ENCODE measurements at places on chromosomes 12 and 14.

DNA sequence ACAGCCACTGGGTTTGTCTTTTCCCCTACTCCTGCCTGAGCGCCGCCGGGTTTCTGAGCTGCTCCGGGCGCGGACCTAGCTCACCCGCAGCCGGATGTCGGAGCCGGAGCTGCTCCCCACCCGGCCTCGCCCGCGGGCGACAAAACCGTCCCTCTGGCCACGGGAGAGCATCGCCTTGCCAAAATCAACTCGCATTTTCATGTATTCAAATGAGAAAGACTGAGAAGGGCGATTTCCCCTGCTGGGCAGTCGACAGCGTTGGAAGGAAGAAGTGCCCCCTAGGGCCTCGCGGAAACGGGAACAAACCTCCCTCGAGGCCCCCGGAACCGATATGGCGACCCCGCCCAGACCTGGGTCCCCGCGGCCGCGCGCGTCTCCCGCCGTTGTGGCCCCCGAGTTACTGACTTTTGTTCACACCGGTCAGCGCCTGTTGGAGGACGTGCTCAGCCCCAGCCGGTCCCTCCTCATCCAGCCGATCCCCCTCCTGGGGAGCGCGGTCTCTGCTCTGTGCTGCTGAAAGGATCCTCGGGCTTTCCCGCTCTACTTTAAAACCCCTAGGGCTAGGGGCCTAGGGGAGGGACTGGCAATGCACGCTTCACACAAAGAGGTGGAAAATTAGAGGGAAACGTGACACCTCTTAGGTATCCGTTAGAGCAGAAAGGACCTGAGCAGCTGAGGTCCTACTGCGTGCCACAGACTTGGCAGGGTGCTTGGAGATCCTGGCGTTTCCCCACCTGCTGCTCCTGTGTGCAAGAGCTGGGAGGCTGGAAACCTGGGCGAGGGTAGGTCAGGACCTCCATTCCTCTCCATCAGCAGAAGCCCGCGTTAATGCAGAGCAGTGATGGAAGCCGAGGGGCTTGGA, 4.3 kb downstream of the TTC6 start:
- DNase-seq = no peak

DNA sequence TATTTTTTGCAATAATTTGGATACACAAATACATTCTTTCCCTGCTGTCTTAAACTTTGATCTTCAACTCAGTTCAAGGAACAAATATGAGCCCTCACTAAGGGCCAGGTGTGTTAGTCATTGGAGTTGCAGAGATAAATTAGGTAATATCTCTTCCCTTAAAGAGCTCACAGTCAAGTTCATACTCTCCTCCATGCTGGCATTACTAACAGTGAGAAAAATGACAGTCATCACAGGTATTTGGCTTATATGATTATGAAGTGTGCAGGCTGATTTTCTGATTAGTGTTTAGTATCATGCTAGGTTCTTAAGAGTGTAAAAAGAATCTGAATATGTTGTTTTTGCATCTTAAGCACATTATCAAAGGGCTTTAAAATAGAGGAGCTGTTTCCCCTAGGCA, 594.7 kb downstream of the CCER1 start:
- DNase-seq = no peak

- DNase-seq = no peak
These were observed 33.0 kb upstream of the SSTR1 start for GRCh38 chr14:38174711-38175110.

GRCh38 chr12:6084261-6084968, 40.1 kb downstream of the VWF start:
- DNase-seq = no peak

- no peak for DNase-seq
These were observed 45.9 kb upstream of the GSG1 start for GRCh38 chr12:13149411-13149810.

GRCh38 chr14:64516969-64517368, 12.4 kb downstream of the ZBTB1 start:
- DNase-seq = no peak

GRCh38 chr14:94382716-94383596, 5.4 kb downstream of the SERPINA1 start:
- DNase-seq = no peak

- DNase-seq = no peak
These were observed 196.4 kb downstream of the RPAP3 start for GRCh38 chr12:47509398-47509851.

DNA sequence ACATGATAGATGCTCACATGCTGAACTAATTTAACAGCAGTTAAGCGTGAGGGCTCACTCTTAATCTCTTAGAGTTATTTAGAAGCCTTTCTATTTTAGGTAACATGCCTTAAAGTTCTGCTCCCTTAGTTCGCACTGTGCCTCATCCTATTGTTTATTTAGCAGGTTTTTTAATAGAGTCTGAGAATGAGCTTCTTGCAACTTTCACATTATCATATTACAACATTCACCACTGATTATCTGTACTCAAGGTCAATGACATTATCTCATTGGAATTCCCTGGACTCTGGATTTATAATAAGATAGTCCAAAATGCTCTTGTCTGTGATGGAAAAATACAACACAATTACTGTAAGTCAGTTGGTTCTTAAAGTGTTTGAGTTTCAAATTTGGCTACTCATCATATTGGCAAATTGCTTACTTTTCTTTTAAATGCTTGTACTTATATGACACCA, 183.6 kb upstream of the SLC38A2 start:
- no peak for DNase-seq

GRCh38 chr14:69913686-69914085, 34.5 kb downstream of the SMOC1 start:
- DNase-seq = no peak

- DNase-seq = no peak
These were observed 47.0 kb upstream of the LGR5 start for GRCh38 chr12:71392521-71393145.

- DNase-seq = no peak
These were observed 50.9 kb downstream of the RIN3 start for GRCh38 chr14:92564344-92565039.

GRCh38 chr12:76980196-76980595, 85.2 kb downstream of the E2F7 start:
- DNase-seq = no peak

DNA sequence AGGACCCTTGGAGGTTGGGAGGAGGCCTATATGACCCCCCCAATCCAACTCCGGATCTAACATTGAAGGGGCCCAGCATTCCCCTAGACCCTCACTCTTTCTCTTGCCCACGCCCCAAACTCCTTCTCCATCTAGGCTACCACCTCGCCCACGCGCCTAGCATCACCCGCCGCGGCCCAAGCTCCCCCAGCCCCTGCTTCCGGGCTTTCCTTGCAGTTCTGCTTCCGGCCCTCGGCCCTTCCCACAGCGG, 445 bp downstream of the CERS5 start:
- DNase-seq = no peak

- DNase-seq = no peak
These were observed 30.8 kb downstream of the DEGS2 start for GRCh38 chr14:100128688-100129087.

DNA sequence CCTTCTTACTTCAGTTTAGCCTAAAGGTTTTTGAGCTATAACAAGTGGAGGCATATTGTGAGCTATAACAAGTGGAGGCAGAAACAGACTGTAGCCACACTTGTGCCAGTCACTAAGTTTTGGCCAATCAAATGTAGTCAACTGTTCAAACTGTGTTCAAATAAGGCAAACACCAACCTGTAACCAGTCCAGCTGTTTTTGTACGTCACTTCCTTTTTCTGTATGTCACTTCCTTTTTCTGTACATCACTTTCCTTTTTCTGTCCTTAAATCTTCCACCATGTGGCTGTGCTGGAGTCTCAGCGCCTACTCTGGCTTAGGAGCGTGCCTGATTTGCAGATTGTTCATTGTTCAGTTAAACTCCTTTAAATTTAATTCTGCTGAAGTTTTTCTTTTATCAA, 79.7 kb downstream of the FUT8 start:
- DNase-seq = no peak

- no peak for DNase-seq
These were observed 18.6 kb downstream of the HSD17B6 start for GRCh38 chr12:56781726-56782125.

- no peak for DNase-seq
These were observed 46.3 kb downstream of the PPHLN1 start for GRCh38 chr12:42372154-42372791.

DNA sequence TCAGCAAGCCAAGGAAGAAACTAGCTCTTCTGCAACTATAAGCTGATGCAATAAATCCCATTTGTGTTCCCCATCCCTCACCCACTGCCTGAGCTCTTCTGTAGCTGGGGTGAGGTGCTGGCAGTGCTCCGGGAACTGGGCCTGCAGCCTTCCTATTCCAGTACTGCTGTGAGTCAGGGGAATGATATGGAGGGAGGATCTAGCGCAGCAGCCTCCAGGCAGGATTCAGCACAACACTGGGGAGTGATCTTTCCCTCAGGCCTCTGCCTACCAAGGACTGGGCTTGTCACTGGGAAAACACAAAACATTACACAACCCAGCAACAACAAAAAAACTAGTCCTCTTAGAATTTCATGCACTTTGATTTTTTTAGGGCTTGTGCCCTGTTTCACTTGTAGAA, 58.7 kb downstream of the ST8SIA1 start:
- DNase-seq = no peak

DNA sequence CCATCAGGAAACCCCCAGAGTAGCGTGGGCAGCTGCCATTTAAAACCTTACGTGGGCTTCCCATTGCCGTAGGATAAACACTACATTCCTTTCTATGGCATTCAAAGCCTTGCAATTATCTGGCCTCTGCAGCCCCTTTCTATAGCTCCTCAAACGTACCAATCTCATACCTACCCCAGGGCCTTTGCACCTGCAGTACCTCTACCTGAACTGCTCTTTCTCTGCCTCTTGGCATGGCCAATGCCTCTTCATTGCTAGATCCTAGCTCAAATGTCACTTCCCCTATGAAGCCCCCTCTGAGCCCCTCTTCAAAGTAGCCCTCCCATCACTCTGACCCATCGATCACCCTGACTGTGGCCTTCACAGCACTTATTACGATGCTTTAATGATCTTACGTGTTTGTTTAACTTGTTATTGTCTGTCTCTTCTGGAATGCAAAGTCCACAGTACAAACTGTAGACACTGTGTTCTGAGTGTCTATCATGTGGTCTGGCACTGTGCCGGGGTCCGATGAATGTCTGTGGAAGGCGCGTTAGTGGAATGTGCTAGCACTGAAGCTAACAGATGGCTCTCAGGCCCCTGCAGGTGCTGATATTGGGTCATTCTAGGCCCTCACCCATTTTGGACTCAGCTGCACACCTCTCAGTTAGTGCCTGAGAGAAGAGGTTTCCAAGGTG, 157.3 kb upstream of the NOS1 start:
- DNase-seq = no peak

DNA sequence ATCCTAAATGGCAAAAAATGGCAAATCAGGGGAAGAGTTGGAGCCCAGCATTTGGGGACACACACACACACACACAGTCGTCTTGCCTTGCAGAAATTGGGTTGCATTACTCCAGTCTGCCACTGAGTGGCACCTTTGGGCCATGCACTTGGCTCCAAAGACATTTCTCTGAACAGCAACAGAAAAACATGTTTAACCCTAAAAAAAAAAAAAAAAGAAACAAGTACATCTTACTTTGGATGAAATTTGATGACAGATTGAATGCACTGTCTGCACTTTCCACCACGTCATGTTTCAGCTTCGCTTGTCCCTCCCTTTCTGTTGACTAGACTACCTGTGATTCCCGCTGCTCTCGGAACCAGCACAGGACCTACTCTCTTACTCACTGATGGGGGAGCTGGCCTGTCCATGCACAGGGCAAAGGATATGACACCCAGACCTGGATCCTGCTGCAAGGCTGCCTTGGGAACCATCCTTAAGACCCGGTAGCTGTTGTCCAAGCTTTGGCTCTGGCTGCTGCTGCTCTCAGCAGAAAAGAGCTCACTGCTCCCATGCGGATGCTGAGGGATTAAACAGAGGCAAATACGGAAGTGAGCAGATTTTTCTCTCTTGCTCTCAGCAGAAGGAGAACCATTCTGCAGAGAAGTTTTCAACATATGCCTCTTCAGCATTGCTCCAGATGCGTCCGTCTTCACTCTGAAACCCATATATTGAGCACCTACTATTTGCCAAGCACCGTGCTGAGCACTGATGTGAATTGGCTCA, 376.8 kb downstream of the DPF3 start:
- no peak for DNase-seq

DNA sequence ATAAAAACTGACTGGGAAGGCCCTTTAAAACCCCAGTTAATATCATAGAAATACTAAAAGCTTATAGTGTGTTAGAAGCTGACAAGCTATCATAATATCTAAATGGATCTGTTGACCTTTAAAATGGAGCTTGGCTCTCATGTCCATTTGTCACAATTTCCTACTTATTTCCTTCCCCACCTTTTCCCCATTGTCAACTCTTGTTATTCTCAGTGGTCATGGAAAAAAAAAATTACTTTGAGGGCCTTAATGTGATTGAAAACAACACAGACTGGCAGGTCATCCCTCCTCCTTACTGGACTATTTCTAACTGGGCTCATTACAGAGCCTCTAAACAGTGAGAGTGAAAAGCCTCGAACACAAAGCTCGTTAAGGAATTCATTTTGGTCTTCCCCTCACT, 13.7 kb upstream of the WNK1 start:
- DNase-seq = no peak

DNA sequence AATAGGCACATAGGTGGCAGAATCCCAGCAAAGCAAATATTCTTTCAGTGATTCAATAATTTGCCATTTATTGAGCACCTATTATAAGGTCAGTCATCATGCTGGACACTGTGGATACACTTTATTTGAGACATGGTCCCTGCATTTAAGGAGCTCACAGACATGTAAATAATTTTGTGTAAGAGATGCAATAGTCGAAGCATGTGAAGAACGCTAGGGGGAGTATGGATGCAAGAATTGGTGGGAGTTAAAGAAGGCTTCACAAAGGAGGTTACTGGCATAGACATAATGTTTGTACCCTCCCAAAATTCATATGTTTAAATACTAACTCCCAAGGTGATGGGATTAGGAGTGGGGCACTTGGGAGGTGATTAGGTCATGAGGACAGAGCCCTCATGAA, 260.6 kb upstream of the GARIN6 start:
- DNase-seq = no peak

- DNase-seq = no peak
These were observed 68.2 kb downstream of the KSR2 start for GRCh38 chr12:117900561-117900960.

GRCh38 chr14:55867719-55868118, 250.5 kb upstream of the PELI2 start:
- no peak for DNase-seq

DNA sequence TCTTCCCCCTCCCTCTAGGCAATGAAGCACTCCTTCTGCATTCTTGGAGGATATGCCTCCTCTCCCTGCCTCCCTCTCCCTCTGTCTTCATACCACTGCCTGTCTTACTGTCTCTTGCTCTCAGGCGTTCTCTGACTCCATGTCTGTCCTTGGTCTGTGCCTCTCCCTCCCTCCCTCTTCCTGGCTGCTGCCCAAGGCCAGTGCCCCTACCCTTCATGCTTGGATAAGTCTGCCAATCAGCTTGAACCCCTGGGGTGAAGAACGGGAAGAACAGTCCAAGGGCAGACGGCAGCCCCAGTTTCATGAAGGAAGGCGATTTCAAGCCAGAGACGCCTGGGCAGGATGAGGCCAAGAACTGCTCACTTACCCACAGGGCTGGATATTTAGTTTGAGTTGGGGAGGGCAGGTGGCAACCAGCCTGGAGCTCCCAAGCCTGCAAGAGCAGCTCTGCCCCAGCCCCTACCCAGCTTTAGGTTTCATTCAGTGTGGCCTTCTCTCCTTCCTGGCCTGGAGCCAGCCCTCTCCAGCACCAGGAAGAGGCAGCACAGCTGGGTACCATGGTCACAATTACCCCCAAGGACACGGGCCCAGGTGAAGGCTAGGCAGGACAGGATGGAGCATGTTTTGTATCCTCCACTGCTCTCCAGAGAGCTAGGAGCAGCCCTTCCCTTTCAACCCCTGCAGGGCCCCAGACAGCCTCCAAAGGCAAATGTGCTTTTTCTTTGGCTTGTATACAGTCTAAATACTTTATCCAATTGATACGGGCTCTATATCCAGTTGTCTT, 35.8 kb upstream of the LTBP2 start:
- DNase-seq = no peak

Data from left forelimb (tissue), 1 donor.